Retinal pigment epithelial cell (primary cell): ENCODE measurements at places on chromosomes 4 and X.
A peak's percentile ranks its signal among the peaks of the same experiment; 100 is the strongest.

DNA sequence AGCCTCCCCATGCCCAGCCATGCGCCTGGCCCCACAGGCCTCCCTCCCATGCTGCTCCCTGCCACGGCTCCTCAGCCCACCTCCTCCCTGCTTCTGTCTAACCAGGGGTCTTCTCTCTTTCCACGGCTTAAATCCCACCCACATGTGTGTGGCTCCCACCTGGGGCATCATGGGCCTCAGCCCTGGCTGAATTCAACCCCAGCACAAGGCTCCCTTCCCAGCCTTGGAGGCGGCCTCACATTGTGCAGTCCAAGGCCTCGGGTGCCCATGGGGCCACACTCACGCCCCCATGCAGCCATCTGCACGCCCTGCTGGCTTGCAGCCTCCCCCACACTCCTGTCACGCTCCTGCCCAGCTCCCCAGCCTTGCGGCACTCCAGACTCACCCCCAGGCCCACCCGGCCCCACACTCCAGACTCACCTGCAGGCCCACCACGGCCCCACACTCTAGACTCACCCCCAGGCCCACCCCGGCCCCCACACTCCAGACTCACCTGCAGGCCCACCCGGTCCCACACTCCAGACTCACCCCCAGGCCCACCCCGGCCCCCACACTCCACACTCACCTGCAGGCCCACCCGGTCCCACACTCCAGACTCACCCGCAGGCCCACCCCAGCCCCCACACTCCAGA lies 27.0 kb downstream of the MAEA start:
- DNase-seq, result no peak

DNA sequence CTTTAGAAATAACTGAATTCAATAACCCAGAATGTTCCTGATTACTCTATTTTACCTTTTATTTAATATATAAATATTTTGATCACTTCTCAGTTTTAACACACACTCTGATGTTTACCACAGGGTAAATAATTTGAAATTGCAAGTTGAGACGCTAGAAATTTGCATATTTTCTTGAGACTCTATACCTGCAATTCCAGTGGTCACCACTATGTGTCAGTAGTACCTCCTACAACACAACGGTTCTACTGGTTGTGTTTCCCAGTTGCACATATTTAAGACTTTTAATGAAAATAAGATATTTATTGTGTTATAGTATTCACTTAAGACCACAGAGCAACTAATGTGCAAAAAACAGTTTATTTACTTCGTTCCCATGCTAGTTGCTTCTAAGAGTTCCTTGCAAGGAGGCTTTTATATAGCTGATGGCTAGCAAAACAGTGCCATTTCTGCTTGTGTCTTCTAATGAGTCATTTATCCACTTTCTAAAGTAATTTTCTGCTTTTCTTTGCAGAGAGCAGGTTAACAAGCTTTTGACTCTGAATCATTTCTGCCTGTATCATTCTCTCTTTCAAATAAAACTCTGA lies 98.9 kb upstream of the PDLIM3 start:
- no peak for DNase-seq

DNA sequence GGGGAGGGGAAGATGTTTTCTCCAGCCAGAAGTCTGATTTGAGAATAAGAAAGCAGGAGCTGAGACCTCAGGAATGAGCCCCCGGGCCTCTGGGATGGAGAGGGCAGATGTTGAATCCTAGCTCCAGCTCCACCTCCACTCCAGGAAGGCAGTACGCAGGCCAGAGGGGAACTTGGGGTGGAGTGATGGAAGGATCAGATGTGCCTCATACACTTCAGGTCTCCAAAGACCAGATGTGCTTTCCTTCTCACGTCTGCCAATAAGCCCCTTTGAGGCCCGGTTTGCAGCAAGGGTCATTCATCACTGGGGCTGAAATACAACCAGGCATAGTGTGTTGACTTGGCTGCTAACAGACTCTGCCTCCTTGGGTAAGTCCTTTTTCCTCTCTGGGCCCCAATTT lies 28.1 kb downstream of the STARD8 start:
- DNase-seq, result no peak

GRCh38 chrX:45479196-45479834 lies 278.6 kb upstream of the DIPK2B start:
- DNase-seq, result peak; percentile 72

- no peak for DNase-seq
These were observed 14.7 kb upstream of the HSD17B13 start for GRCh38 chr4:87337361-87337760.

DNA sequence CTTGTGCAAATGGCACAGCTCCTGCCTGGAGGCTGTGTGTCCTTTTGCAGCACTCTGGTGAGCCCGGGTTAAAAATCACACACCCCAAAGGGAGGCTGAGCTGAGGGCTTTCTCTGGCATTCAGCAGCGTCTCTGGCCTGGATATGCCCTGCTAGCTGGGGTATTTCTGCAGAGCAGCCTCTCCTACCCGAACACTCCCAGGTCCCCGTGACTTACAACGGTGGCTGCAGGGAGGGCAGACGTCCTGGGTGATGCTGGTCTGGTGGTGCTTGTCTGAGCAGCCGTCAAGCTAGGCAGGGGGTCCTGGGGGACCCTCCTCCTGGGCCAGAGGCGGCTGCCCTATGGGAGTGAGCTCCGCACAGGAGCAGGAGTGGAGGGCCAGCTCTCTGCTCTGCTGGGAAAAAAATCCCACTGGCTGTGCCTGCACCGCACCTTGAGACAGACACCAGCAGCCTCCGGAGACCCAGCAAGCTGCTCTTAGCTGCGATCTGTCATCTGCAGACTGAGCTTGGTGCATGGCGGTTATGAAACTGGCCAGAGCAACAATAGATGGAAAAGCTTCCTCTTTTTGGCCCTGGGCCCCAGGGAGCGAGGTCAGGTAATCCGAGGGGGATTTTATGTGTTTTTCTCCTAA lies 41.3 kb upstream of the ASMTL start:
- DNase-seq, result no peak

DNA sequence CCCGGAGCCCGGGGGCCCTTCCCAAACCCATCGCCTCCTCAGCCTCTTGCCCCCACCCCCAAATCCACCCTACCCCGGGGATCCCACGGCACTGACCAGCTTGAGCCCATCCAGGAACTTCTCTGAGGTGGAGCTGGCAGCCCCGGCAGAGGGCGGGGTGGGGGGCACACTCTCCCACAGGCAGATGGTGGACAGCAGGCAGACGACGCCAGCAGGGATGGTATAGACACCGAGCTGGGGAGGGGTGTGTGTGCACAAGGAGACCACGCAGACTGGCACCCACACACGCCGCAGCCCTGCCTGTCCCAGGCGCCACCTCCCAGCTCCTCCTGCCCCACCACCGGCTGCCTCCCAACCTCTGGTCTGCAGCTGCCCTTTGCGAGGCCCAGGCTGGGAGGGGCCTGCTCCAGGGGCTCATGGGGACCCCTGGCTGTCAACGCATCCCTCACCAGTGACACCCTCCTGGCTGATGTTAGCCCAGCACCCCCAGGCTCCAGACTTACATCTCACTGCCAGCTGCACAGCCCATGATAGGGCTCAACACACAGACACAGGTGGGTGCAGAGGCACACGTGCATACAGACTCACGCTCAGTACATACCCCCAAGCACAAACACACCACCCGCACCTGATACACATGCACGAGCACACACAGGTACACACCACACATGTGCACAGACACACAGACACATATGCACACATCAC lies 4.2 kb downstream of the SLC49A3 start:
- DNase-seq, result no peak

GRCh38 chr4:118742050-118742449 lies 56.9 kb downstream of the METTL14 start:
- no peak for DNase-seq

DNA sequence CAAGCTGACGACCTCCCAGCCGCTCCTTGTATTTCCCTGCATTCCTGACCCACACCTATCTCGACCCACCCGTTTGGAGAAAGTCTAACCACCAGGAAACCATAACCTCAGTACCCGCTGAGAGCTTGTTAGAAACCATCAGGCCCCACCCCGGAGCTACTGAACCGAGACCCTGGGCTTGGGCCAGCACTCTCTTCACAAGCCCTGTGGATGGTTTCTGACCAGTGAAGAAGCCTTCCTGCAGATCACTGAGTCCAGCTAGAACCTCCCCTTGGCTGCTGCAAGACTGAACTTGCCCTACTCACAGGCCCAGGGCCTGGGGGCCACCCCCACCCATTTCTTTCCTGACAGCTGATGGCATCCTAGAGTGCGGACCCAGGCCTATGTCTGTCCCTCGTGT lies 26.6 kb upstream of the ZNF185 start:
- DNase-seq, result no peak

GRCh38 chr4:15402974-15403373 lies 24.9 kb upstream of the C1QTNF7 start:
- no peak for DNase-seq

- DNase-seq, result no peak
These were observed 95.4 kb downstream of the FUNDC1 start for GRCh38 chrX:44447214-44447613.

- DNase-seq, result no peak
These were observed 66.7 kb downstream of the DRD5 start for GRCh38 chr4:9847968-9848748.

DNA sequence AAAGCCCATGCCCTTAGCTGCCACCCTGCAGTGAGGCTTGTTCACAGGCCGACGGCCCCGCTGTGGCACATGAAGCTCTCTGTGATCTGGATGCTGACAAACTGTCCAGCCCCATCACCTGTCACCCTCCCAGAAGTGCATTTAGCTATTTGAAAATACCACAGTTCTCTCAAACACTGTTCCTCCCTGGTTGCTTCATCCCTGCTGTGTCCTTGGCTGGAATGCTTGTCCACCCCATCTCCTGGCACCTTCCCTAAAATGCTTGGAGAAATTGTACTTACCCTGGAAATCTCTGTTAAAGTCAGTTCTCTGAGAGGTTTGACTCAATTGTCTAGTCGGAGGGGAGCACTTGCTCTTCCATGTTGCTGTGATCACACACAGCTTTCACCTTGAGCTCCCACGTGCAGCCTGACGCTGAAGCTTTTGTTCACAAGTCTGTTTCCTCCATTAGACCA lies 10.1 kb downstream of the SYNPO2 start:
- no peak for DNase-seq

GRCh38 chrX:10502961-10503360 lies 117.4 kb downstream of the MID1 start:
- DNase-seq, result no peak

- DNase-seq, result no peak
These were observed 1500.0 kb downstream of the STIM2 start for GRCh38 chr4:28360681-28361080.

DNA sequence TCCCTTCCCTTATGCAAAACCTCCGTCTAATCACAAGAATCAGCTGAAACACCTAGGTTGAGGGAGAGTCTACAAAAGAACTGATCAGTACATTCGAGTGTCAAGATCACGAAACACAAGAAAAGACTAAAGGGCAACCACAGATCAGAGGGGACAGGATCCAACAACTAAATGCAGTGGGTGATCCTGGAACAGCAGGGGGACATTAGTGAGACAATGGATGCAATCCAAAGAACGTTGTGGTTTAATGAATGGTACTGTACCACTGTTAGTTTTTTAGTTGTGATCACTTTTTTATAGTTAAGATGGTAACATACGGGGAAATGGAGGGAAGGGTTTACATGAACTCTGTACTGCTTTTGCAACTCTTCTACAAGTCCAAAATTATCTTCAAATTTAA lies 79.2 kb downstream of the RELL1 start:
- DNase-seq, result no peak

GRCh38 chr4:60266505-60266904 lies 933.6 kb upstream of the ADGRL3 start:
- no peak for DNase-seq

- DNase-seq, result no peak
These were observed 6.6 kb downstream of the TECRL start for GRCh38 chr4:64402684-64403083.

DNA sequence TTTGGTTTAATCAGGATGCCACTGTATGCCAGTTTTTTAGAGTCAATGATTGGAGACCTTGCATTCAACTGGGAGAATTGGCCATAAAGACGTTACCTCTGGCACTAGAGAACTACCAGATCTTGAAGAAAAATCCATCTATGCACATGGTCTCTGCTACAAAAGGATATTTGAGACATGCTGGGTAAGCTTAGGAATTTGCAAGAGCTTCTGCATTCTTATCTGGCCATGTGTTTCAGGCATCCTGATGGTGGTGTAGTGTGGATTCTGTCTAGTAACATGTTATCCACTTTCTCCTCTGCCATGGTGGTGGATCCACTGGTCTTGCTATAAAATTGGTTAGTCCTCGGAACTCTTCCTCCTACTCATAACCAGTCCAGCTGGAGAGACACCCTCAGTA lies 185.3 kb upstream of the WDFY3 start:
- DNase-seq, result no peak

GRCh38 chrX:47817421-47817820 lies 19.3 kb upstream of the ZNF81 start:
- DNase-seq, result no peak

GRCh38 chr4:112111306-112111705 lies 33.9 kb upstream of the FAM241A start:
- DNase-seq, result no peak

GRCh38 chrX:12741416-12741815 lies 49.8 kb upstream of the PRPS2 start:
- DNase-seq, result no peak

DNA sequence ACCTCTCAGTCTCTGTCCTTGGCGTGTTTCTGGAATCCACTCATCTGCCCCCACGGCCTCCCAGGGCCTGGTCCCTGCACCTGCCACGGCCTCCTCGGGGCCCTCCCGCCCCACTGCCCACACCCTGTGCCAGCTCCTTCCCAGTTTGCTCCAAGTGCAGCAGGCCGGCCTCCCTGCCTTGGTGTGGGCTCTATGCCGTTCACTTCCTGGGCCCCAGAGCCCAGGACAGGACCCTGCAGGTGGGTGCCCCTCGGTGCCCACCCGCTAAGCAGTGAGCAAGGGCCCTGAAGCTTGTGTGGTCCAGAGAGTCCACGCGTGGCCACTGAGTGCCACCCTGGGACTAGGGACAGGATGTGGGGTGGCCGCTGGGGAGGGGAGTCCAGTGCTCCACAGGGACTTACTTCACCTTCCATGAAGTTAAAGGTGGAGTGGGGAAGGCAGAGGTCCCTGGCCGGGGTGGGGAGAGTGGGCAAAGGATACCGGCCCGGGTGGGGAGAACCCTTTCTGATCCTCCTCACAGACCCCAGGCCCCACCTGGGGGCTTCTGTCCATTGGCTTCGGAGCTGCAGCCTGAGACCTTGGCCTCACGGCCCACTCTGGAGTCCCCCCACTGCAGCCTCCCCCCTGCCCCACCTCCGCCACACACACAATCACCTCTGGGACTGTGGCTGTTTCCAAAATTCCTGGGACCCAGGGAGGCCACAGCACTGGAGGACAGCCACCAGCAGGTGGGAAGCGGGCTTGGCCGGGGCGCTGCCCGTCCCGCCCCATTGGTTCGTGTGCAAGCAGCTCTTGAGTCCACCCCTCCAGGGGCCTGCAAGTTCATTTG lies 60.0 kb upstream of the NKX1-1 start:
- no peak for DNase-seq

DNA sequence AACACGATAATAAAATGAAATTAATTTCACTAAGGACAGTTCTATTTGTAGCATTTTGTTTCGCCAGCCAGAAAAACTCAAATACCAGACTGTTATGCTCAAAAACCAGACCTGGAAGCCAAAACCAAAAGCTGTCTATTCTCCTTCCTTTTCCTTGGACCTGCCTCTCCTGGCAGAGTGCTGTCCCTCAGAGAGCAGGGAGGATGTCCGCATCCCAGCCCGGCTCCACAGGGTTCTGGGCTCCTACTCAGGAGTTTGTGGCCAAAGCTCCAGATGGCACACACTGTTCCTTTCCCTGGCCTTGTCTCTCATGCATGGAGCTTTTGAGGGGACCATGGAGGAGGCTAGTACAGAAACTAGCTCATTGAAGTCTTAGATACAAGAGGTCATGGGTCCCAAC lies 41.9 kb upstream of the C1QTNF7 start:
- no peak for DNase-seq
